ENCODE measurements at places on chromosomes 7 and 10.

- no peak for DNase-seq
These were observed 1.1 kb upstream of the TMEM130 start for GRCh38 chr7:98870807-98871491.

DNA sequence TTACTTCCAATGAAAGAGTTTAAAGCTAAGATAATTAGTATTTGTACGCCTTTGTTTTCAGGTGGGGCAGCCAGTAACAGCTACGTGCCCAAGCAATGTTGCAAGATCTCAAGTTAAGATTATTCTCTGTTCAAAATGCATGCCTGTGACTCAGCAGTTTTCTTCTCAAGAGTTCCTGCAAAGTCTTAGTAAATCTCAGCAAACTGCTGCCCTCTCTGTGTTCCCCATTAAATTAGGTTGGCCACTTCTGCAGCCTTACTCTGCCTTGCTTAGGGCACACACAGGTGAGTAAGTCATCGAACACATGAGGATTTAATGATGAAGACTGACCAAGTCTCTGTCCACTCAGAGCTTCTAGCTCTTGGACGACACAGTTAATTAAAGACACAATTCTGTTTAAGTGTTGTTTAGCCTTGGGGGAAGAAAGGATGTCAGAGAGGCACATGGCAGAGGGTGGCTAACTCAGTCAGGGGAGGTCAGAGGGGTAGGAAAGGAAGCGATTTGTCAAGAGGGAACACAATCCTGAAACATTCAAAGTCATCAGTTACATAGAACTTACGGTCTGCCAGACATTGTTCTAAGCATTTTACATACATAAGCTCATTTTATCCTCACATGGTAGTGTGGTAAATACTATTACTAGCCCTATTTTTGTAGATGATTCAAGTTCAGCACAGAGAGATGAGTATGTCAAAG, 20.2 kb upstream of the SLC35G1 start:
- no peak for DNase-seq

DNA sequence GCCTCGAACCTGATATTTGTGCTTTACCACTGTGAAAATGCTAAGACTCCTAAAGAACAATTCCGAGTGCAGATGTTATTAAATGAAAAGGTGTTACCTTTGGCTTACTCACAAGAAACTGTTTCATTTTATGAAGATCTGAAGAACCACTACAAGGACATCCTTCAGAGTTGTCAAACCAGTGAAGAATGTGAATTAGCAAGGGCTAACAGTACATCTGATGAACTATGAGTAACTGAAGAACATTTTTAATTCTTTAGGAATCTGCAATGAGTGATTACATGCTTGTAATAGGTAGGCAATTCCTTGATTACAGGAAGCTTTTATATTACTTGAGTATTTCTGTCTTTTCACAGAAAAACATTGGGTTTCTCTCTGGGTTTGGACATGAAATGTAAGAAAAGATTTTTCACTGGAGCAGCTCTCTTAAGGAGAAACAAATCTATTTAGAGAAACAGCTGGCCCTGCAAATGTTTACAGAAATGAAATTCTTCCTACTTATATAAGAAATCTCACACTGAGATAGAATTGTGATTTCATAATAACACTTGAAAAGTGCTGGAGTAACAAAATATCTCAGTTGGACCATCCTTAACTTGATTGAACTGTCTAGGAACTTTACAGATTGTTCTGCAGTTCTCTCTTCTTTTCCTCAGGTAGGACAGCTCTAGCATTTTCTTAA, 47.7 kb downstream of the MINPP1 start:
- no peak for DNase-seq

GRCh38 chr7:94253686-94254085, 141.0 kb upstream of the COL1A2 start:
- DNase-seq: no peak

GRCh38 chr10:88883448-88883809, 3.4 kb downstream of the STAMBPL1 start:
- no peak for DNase-seq

GRCh38 chr7:78218876-78219275, 420.3 kb downstream of the PHTF2 start:
- no peak for DNase-seq

- DNase-seq: no peak
These were observed 115.4 kb upstream of the TNRC18 start for GRCh38 chr7:5539013-5539411.

GRCh38 chr10:12934777-12935176, 66.7 kb downstream of the CCDC3 start:
- DNase-seq: no peak

GRCh38 chr10:117353684-117354083, 21.6 kb downstream of the PDZD8 start:
- no peak for DNase-seq

- no peak for DNase-seq
These were observed 92.0 kb upstream of the RET start for GRCh38 chr10:42984761-42985325.

DNA sequence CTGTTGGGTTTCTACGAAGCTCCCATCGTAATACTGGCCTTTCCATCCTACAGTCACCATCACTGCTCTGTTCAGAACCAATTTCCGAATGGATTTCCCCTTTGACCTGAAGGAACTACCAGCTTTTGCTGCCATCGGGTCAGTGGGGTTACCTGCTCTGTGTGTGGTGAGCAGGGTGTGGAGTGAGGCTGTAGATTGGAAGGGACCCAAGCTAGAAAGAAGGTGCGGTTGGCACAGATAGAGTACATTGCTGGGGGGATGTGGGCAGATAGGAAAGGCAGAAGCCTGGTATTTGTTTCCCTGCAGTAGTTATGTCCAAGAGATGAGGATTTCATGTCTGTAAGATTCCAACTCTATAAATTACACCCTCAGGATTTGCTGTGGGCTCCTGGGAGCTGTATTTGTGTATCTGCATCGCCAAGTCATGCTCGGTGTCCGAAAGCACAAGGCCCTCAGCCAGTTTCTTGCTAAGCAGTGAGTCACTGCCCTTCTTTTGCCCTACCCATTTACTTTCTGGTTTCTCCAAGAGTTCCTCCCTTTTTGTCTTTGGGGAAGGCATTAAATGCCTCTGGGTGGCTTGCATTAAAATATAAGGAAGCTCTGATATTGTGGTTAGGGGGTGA, 15.4 kb downstream of the CLCN1 start:
- DNase-seq: no peak

DNA sequence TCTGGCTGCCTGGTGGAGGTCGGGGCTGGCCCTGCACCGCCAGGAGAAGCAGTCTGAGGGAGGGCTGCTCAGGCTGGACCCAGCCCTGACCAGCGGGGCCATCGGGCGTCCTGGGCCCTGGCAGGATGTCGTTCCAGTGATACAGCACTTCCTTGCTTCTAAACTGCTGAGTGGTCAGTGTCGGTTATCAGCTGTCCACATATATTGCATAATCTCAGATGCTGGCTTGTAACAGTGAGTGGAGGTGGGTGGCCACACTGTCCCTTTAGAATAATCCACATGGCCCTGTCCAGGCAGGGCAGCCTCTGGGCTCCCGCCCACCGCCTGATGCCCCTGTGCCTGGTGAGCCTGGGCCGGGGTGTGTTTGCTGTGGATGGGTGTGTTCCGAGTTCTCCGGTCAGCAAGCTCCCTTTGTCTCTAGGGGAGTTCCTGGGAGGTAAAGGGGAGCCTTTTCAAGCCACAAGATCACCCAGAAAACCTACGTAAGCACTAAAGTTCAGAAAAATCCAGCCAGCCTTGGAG, 86.1 kb downstream of the LHPP start:
- DNase-seq: no peak

GRCh38 chr10:114519756-114520293, 115.5 kb upstream of the AFAP1L2 start:
- DNase-seq: no peak

DNA sequence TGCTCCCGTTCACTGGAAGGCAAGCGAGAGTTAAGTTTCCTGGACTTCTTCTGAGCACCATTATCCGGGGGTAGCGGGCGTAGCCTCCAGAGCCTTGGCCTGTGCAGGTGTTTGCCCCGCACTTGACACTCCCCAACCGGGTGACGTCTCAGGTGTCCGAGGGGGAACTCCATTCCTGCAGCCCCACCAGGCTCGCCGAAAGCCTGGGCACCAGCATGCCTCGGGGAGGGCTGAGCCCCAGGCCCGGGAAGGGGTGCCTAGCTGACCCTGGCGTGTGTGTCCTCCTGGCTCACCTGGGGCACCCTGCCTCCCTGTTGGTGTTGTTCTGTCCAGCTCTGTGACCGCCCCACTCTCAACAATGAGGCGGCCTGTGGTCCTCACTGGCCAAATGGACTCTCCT, 109.4 kb upstream of the GPR26 start:
- no peak for DNase-seq

GRCh38 chr10:18610517-18610916, 40.9 kb downstream of the NSUN6 start:
- no peak for DNase-seq

GRCh38 chr10:12701696-12702095, 299.8 kb downstream of the CCDC3 start:
- peak; percentile 67 for DNase-seq

GRCh38 chr7:23539494-23539907, 7.7 kb upstream of the TRA2A start:
- DNase-seq: no peak

GRCh38 chr7:2082139-2082998, 150.4 kb downstream of the MAD1L1 start:
- DNase-seq: no peak

GRCh38 chr7:159093351-159093971, 51.2 kb downstream of the VIPR2 start:
- DNase-seq: peak; percentile 45

- no peak for DNase-seq
These were observed 8.3 kb downstream of the SLC37A3 start for GRCh38 chr7:140390034-140390433.

GRCh38 chr10:118259288-118259906, 82.7 kb downstream of the FAM204A start:
- DNase-seq: no peak

DNA sequence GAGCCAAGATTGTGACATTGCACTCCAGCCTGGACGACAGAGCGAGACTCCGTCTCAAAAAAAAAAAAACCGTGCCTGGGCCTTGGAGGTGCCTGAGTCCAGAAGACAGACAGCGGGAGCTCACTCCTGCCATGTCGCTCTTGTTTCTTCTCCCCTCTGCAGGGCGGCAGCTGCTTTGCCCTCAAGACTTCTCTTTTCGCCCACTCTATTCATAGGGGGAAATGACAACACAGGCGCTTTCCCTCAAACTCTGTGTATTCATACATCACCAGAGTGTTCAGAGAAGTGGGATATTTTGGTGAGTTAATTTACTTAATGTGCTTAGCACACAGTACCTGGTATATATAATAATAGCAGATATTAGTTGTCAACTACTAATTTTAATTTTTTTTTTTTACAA, 44.5 kb downstream of the FOXK1 start:
- no peak for DNase-seq

DNA sequence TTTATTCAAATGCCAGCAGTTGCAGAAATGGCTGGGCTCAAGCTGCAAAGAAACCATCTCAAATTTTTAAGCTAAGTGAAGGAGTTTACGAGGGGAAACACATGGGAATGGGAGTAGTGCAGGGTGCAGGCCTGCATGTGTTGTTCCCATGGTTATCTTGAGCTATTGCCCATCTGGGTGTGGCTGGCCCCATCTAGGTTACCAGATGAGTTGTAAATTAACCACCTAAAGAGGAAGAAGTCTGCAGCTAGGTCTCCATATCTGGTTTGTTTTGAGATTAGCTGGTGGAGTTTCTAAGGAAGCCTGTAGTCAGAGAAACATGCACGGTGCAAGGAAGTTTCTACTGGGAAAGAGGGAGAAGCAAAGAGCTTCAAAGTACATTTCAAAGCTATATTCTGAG, 23.3 kb upstream of the STEAP2 start:
- no peak for DNase-seq

GRCh38 chr7:139673230-139673629, 104.6 kb downstream of the HIPK2 start:
- no peak for DNase-seq

GRCh38 chr10:99470327-99470726, 39.9 kb upstream of the GOT1 start:
- no peak for DNase-seq

DNA sequence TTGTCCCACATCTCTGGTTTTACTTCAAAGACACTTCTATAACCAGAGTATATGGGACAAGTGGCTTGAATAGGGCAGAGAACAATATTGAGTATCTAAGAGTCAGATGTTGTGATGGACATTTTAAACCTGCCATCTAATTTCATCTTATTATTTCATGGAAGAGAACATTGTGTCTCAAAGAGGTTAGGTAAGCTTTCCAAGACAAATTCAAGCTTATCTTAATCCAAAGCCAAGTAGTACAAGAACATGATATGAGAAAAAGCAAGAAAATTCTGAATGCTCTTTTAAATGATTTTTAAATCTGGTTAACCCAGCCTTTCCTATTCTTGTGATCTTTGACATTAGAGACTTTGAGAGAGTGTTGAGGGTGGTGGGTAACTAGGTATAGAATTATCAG, 65.3 kb upstream of the ZNF804B start:
- DNase-seq: no peak

GRCh38 chr7:150780292-150780691, 19.9 kb downstream of the TMEM176B start:
- no peak for DNase-seq

- DNase-seq: no peak
These were observed 95.2 kb downstream of the CRPPA start for GRCh38 chr7:16326106-16326505.

GRCh38 chr7:141012044-141012685, 2.6 kb downstream of the MRPS33 start:
- no peak for DNase-seq

DNA sequence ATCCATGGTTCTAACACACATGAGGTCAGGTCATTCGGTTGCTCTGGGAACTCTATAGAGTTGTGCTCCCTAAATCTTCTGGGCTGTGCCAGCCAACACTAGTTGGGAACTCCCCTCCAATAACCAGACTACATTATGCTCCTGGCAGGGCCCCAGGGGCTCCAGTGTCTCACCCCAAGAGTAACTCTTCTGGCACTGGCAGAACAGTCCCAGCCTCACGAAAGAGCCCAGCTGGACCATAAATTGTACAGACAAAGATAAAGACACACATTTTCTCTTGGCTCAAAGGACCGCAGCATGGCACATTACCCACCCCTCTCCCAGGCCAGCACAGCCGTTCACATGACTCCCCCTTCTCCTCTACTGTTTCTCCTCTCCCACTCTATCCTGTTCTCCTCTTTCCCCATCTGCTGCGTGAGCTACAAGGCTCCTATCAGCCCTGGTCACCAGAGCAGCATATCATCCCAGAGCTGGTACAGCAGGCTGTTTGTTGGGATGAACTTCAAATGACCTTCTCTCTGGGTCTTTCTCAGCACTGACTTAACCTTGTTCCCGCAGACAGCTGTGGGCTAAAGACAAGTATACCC, 230.6 kb downstream of the PLXNA4 start:
- DNase-seq: no peak

- no peak for DNase-seq
These were observed 80.2 kb downstream of the HTR7 start for GRCh38 chr10:90777621-90778020.

GRCh38 chr7:100483722-100484672, at the start of gene NYAP1:
NYAP1 (plus strand) TSS chr7:100483927; CDS start chr7:100485312, 1,385 bp downstream.
- DNase-seq: no peak

GRCh38 chr10:101695404-101695890, 477 bp upstream of the FBXW4 start:
- DNase-seq: no peak

- no peak for DNase-seq
These were observed 19.4 kb upstream of the FHIP2A start for GRCh38 chr10:114802177-114802576.

Measured in RWPE2 (cell line).